Posterior cingulate gyrus (tissue), 11 donors: ENCODE measurements at places on chromosomes 12 and 14.

DNA sequence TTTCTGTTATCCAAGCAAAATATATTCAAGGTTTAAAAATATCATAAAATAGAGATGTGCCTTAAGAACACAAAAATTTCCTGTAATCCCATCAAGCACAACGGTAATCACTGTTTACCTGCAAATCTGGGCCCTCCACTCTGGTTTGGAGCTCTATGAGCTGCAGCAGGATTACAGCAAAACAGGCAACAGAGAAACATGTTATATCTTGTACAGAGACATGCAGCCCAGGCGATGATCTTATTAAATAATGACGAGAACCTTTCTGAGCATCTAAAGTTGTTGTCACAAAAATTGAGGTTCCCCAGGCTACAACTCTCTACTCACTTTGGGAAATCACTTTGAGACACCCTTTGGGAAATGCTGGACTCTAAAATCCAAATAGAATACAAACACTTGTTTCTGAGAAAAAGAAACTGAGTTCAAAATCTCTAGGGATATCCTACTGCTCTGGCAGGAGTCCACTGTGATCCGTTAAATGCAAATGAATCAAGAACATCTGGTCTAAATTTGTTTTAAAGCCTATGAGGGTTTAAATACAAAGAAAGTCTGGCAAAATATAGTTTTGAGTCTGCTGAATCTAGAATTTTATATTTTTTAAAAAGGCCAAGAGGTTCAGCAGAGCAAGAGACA lies 36.3 kb downstream of the STON2 start:
- DNase-seq, result no peak

DNA sequence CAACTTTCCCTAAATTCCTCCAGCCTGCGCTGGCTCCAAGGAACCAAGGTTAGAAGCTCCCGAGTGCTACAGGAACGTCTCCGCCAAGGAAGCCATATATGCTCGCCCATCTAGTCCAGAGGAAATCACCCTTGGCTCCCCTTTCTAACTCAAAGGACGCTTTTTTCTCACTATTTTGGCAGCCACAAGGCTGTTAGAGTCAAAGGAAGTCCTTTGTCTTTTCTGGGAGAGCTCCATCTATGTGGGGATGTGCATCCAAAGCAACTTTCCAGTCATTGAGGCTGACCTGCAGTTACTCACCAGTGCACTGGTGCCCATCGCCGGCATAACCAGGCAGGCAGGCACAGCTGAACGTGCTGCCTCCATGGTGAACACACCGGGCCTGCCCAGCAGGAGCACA lies 37.6 kb downstream of the RTRAF start:
- DNase-seq, result no peak

DNA sequence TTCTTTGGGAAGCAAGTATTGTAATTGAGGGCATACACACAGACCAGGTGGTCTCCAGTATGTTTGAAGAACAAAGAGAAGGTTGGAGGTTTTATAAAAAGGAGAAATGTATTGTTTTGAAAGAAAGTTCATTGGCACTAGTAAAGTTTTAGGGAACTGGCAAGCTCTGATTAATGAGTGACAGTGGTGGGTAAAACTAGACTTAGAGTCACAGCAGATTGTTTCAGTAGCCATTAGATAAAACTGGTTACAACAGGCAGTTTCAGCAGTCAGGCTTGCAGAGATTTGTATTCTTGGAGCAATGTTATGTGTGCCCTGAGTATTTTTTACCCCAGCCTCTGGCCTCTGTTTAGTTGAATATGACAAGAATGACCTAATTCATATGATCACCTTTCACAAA lies 49.1 kb upstream of the ARID2 start:
- DNase-seq, result no peak

DNA sequence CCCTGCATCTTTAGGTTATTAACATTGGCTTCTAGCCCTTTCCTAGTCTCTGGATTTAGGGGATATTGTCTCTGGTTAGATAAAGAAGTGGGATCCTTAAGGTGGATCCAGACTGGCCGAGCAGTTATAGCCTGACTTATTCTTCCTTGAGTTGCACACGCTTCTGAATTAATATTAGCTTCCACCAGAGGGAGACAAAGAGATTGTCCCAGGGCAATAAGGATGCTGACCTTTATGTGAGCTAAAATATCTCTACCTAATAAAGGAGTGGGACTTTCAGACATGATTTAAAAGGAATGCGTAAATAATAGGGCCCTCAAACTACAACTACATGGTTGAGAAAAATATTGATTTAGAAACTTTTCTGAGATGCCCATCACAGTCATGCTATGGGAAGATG lies 139.7 kb downstream of the SLCO1B3 start:
- DNase-seq, result no peak

- DNase-seq, result no peak
These were observed 197.2 kb upstream of the TMPO start for GRCh38 chr12:98317939-98318899.

- no peak for DNase-seq
These were observed 643.8 kb upstream of the ALG10B start for GRCh38 chr12:37672655-37673260.

- no peak for DNase-seq
These were observed 24.5 kb downstream of the PDZRN4 start for GRCh38 chr12:41212625-41213024.

GRCh38 chr12:131863711-131864396 lies 30.6 kb upstream of the ULK1 start:
- no peak for DNase-seq

DNA sequence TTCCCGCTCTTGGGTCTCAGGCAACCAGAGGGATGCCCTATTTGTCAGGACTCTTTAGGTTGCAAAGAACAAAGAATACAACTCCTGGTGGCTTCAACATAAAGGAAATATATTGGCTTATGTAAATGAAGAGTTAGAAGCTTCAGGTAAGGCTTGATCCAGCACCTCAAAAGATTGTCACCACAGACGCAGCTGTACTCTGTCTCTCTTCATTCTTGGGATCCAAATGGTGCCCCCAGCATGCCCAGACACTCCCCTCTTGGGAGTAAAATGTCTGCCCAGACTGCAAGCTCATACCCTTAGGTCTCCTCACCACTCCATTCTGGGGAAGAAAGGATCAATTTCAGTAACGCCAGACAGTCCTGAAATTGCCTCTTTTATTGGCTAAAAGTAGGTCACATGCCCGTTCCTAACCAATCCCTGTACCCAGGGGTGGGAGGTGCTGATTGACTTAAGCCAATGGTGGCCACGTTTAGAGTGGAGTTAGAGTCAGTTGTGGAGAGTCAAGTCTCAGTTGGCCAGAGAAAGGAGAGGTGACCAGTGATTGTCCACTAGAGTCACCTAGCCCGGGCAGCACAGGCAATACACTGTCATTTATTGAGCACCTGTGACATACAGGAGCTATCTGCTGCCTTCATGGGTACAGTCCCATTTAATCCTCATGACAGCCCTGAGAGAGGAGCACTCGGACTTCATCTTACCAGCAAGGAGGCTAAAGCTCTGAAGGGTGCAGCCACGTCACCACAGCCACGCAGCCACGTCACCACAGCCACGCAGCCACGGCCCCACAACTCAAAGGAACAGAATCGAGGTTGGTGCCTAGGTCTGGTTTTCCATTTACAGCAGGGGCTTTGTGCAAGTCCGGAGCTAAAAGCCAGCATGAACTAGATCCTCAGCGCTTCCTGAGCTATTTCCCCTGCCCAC lies 19.7 kb upstream of the BEGAIN start:
- DNase-seq, result no peak

- DNase-seq, result no peak
These were observed 175.8 kb upstream of the PRMT8 start for GRCh38 chr12:3315201-3315661.

DNA sequence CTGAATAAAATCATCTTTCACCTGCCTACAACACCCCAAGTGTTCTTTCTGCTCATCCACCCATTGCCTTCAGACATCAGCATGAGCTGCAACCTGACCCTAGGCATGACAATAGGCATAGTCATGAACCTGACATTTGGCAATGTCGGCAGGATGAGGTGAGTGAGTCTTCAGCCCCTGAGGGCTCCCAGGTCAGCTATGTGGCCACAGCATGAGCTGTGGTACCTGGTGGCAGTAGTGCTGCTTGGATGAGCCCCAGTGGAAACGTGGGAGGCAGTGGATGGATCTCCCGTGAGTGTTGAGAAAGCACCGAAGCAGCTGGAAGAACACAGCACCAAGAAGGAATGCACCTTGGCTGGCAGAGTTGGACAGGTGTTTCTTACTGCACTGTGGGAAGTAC lies 334.8 kb upstream of the FAR2 start:
- DNase-seq, result no peak

DNA sequence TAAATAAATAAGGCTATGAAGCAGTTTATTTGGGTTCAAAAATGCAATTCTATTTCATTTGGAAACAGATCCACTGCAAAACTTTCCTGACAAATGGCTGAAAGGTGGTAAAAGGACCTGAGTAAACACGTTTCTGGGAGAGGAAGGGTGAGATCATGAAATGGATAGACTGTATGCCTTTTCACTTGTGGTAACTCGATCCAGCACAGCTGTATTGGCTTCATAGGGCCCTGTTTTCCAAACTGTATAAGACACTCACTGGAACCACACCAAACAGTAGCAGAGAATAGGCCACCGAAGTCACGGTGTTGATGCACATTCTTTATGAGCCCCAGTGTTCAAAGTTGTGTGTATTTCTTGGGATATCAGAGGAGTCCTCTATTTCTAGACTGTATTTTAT lies 325.2 kb upstream of the DIO2 start:
- DNase-seq, result no peak

DNA sequence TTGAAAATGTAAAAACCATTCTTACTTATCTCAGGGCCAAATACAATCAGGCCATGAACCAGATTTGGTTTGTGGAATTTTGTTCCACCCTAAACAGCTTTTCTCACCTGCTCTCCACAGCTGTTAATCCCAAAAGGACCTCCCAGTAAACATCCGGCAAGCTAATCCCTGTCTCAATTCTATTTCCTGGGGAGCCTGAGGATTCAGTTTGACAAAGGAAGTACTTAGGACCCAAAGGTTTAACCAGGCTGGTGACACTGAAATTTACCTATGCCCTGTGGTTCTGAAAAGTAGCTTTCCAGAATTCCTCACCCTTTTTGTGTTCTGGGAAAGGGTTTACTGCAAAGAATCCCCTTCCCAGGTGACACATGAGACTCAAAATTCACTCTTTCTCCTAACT lies 15.0 kb downstream of the CAPZA3 start:
- no peak for DNase-seq

GRCh38 chr12:73935817-73936216 lies 601.8 kb upstream of the ATXN7L3B start:
- DNase-seq, result no peak

DNA sequence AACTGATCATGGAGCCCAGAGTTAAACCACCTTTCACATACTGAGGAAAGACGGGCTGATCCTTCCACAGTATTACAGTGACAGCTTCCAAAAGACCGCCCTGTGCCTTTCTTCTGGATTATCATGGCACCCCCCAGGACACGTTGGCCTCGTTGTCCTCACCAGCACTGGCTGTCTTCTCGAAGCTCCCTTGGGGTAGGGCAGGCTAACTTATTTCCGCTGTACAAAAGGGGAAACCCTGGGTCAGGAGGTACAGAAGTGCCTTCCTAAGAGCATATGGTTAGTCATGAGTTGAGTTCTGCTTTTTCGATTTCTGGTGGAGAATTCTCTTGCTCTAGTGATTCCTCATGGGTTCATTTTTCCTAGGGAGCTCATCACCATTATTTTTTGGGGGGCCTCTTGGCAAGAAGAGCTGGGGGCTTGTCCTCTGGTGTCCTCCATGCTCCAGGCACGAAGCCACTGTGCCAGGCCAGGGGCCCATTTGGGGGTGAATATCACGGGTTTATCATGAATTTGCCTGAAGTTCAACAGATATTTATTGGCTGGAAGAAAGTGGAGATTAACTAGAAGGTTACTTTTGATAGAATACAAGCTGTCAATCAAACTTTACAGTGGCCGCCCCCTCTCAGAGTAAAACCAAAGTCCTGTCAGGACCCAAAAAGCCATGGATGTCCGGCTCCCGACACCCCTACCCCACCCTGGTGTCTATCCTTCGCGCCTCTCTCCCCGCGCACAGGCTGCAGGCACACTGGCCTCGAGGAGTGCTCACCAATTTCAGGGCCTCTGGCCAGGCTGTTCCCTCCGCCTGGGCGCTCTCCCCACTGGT lies 8.8 kb upstream of the TRAF3 start:
- DNase-seq, result peak; percentile 59

DNA sequence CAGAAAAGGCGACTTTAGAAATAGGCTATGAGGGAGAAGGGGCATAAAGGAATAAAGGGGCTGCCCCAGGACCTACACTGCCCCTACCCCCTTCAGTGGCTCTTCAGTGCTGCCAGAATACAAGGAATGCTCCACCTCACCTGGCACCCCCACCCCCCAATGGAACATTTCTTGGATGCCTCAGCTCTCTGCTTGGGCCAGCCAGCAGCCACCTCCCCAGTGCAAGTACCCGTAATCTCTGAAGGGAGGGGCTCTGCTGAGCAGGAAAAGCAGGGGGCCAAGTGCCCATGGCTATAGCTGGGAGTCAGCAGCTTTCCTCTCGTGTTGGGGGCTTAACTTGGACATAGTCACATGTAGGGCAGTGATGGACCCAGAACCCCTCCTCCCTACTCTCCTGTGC lies 33.3 kb downstream of the BAZ2A start:
- DNase-seq, result no peak

GRCh38 chr14:91858536-91859275 lies 8.6 kb downstream of the TC2N start:
- DNase-seq, result no peak

GRCh38 chr14:100103250-100104005 lies 38.2 kb downstream of the EVL start:
- no peak for DNase-seq

- no peak for DNase-seq
These were observed 48.8 kb upstream of the KRR1 start for GRCh38 chr12:75560167-75560566.

- DNase-seq, result no peak
These were observed 675.0 kb downstream of the TMEM121 start for GRCh38 chr14:106201376-106201775.

DNA sequence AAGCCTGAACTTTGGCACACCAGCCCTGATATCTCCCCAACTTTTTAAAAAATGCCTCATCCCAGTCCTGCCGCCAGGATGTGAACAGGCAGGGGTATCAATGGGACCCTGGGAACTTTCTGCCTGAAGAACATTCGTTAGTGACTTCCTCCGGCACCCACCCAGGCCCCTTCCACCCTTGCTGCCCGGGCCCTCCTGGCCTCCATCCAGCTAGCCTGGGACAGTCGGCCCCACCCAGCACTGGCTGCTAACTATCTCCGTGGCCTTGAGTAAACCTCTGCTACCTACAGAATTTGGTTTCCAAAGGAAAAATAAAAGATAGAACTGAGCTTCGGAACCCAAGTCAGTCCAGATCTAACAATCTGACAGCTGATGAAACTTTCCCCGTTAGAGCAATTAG lies 14.3 kb downstream of the SCARB1 start:
- DNase-seq, result no peak
